Activated CD4-positive, alpha-beta T cell treated with anti-CD3 and anti-CD28 coated beads for 48 hours (primary cell): ENCODE measurements at places on chromosomes 4 and X.

GRCh38 chr4:152014280-152014679, 253.5 kb upstream of the GATB start:
- DNase-seq: peak; percentile 57

- DNase-seq: no peak
These were observed 32.6 kb upstream of the MSMO1 start for GRCh38 chr4:165294907-165295306.

DNA sequence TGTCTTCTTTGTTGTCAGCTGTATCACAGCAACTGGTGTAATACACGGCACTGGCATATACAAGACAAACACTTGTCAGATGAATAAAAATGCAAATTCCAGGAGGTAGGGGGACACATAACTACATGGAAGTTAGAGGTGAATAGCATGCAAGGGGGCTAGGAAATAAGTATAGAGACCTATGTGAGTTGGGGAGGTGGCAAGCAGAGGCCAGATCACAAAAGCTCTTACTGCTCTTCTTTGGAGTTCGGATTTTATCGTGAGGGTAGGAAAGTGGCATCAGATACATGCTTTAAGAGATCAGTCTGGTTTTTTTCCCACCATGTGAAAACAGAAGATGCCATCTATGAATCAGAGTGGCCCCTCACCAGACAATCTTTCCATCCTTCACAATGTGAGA, 2.8 kb upstream of the SRP72 start:
- no peak for DNase-seq

DNA sequence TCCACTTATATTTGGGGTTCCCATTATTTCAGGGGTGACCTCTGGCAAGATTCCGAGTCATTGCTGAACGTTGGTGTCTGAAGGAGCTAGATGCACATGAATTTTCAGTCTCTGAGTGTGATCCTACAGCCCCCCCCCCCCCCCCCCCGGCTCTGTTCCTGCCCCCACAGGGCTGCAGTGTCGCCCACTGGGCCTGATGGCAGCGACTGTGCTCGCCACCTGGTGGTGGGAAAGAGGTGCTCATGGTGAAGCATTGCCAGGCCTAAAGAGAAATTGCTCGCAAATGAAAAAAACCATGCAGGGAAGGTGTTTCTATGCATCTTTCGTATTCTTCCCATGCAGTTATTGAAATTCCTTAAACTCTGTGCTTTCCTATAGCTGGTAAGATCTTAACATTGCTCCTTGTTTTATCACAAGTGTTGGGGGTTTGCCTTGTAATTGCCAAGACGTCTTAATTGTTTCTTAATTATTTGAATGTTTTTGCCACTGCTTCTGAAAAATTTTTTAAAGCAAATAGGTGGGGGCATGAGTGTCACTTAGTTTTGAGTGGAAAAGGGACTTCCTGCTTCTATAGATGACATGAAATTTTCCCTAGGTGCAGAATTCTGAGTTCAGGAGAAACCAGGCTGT, 63.2 kb downstream of the CLDN22 start:
- DNase-seq: peak; percentile 61

DNA sequence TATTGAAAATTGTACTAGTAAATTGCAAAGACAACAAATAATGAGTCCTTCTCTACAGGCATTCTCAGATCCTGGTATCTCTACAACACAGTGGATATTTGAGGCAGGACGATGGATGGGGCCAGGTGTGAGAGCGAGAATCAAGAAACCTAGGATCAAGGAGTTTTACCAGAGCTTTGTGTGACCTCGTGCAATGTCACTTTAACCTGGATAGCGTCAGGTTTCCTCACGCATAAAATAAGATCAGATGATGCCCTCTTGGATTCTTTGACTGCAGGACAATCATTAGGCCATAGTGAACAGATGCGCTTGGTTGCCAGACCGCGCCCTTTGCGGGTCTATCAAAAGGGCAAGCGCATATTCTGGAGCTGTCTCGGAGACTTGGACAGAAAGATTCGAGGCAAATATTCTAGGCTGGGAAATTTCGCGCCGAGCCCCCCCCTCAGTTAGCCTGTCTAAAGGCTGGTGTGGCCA, 66.6 kb downstream of the FBXO8 start:
- DNase-seq: no peak

DNA sequence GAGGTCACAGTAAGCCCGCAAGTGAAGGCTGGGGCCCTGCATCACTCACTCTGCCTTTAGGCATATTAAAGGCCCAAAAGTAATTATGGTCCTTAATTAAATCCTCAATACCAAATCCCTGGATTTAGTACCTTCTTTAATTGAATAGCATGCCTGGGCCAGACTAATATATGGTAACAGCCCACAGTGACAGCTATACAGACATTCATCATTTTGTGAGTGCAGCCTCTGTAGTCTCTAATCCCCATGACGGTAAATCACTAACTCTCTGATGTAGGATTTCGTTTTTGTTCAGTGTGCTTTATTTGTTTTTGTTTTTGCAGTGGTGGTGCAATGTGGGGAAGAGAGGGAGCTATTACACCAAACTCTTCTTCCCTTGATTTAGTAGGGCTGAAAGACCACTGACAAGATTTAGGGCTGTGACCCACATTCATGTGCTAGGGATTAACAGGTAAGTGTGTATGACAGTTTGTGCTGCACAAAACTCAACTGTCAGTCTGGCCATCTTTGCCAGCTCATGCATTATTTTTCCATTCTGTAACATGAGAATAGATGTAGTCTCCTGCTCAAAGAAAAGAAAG, 60.6 kb upstream of the SLC39A8 start:
- no peak for DNase-seq
